ENCODE measurements at places on chromosomes 2 and 18.

- DNase-seq, result no peak
Observed at GRCh38 chr2:189165656-189166380, 13.7 kb downstream of the COL5A2 start.

GRCh38 chr2:9517118-9517782 lies 38.4 kb downstream of the ADAM17 start:
- peak; percentile 38 for DNase-seq

GRCh38 chr2:85888020-85888683 lies 638 bp downstream of the ST3GAL5 start:
- peak; percentile 19 for DNase-seq

- DNase-seq, result no peak
Observed at GRCh38 chr2:69080071-69080470, 67.1 kb downstream of the ANTXR1 start.

- no peak for DNase-seq
Observed at GRCh38 chr2:77270433-77270832, 251.7 kb downstream of the LRRTM4 start.

Measured in erythroblast (primary cell).